ENCODE measurements at places on chromosomes 7 and 10. TPM values are rescaled to one million over a fixed set of nuclear protein-coding genes. Genes with fewer than 3 reads are reported as not detected.

GRCh38 chr7:74040101-74040790 is 12.3 kb downstream of the ELN start:
- no peak overlapping the region for H3K4me3 ChIP-seq
- no peaks in the 10 kb centered on the region for H3K36me3 ChIP-seq
- H3K4me1 ChIP-seq: no peaks in the 10 kb centered on the region
- no peaks in the 10 kb centered on the region for H3K27me3 ChIP-seq

DNA sequence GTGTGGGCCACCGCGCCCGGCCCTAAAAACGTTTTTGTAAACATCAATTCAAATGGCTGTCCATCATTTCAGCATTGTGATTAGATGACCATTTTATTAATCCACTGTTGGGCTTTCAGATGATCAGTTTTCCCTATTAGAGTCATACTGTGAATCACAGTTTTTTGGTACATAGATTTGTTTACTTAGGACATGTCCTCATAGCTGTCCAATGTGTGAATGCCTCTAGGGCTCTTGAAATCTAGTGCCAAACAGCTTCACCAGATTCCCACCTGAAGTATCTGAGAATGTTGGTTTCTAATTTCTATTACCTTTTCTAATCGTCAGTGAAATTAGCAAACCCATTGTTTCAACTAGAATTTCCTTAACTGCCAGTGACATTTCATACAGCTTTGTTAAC is 66.8 kb downstream of the UPF2 start:
- H3K36me3 ChIP-seq: peaks cover 26% of the 10 kb centered on the region
- H3K27me3 ChIP-seq: no peaks in the 10 kb centered on the region
- H3K4me1 ChIP-seq: peaks cover 4% of the 10 kb centered on the region
- H3K27ac ChIP-seq: no peak overlapping the region

GRCh38 chr7:18425227-18425626 is 70.3 kb upstream of the HDAC9 start:
- no peak for DNase-seq
- H3K36me3 ChIP-seq: no peaks in the 10 kb centered on the region
- H3K4me3 ChIP-seq: no peak overlapping the region
- no peaks in the 10 kb centered on the region for H3K4me1 ChIP-seq

GRCh38 chr10:30456266-30456665 is 22.3 kb downstream of the MAP3K8 start:
- H3K4me3 ChIP-seq: no peak overlapping the region
- DNase-seq: no peak
- H3K27ac ChIP-seq: no peak overlapping the region
- peaks cover 7% of the 10 kb centered on the region for H3K4me1 ChIP-seq
- no peaks in the 10 kb centered on the region for H3K27me3 ChIP-seq

GRCh38 chr10:9828110-9828509 is 1189.6 kb upstream of the CELF2 start:
- H3K4me3 ChIP-seq: no peak overlapping the region
- H3K27me3 ChIP-seq: no peaks in the 10 kb centered on the region
- no peak overlapping the region for H3K27ac ChIP-seq
- peaks cover 3% of the 10 kb centered on the region for H3K4me1 ChIP-seq
- no peak for DNase-seq
- no peaks in the 10 kb centered on the region for H3K36me3 ChIP-seq

DNA sequence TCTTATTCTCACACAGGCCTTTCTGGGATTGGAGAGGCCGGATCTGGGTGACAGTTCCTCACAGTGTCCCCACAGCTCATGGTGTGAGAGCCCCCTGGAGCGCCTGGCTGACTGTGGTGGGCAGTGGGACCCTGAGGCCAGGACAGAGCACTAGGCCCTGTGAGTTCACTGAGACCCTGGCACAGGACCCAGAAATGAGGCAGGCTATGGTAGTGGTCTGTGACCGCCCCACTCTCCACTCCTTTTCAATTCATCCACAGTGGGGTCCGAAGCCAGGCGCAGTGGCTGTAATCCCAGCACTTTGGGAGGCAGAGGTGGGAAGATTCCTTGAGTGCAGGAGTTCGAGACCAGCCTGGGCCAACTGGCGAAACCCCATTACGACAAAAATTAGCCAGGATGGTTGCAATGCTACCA is 95.9 kb upstream of the TNRC18 start:
- H3K27ac ChIP-seq: no peak overlapping the region
- peak; percentile 32 for DNase-seq
- H3K4me1 ChIP-seq: no peaks in the 10 kb centered on the region
- H3K4me3 ChIP-seq: no peak overlapping the region

Gene GPRIN2
- total RNA-seq: 10.1 TPM

Gene GLCCI1
- total RNA-seq: 19.5 TPM

Data from H9 (cell line).